ENCODE measurements at places on chromosomes 6 and 20. TPM values are rescaled to one million over a fixed set of nuclear protein-coding genes. Genes with fewer than 3 reads are reported as not detected.
A peak's percentile ranks its signal among the peaks of the same experiment; 100 is the strongest.

The HLA-DQA2 gene
- polyA plus RNA-seq, result 0.49 TPM

The IL17A gene
- not detected for polyA plus RNA-seq

The PRICKLE4 gene
- polyA plus RNA-seq, result 2.2 TPM

The PRRT1 gene
- polyA plus RNA-seq, result 1.1 TPM

The MYT1 gene
- polyA plus RNA-seq, result 0.05 TPM

The ZNF341 gene
- polyA plus RNA-seq, result 4.6 TPM

The ERVFRD-1 gene
- polyA plus RNA-seq, result 0.06 TPM

The LKAAEAR1 gene
- polyA plus RNA-seq, result 0.16 TPM

The SIRPB1 gene
- polyA plus RNA-seq, result 2.1 TPM

The RNF144B gene
- polyA plus RNA-seq, result 19.7 TPM

The CRISP3 gene
- 0.09 TPM for polyA plus RNA-seq

The JPH2 gene
- 87.6 TPM for polyA plus RNA-seq

The MATN4 gene
- polyA plus RNA-seq, result 0.23 TPM

The LRRC73 gene
- polyA plus RNA-seq, result 0.18 TPM

GRCh38 chr20:53706008-53706465 lies 112.4 kb upstream of the ZNF217 start:
- DNase-seq, result no peak

DNA sequence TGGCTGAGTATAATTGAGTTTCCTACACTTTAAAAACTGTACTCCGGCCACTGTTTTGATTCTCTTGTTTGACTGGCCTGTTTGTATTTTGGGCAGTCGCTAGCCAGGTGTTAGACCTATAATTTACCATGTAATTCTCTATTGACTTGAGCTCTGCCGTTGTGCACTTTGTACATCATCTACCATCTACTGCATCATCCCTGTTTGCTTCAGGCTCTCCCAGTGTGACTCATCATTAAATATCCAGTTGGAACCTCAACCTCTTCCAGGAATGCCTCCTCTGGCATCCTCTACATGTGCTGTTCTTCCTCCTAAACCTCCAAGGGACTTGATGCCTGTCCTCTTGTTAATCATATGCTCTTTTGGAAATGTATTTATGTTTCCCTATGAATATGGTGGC lies 72.3 kb downstream of the FARS2 start:
- DNase-seq, result no peak

DNA sequence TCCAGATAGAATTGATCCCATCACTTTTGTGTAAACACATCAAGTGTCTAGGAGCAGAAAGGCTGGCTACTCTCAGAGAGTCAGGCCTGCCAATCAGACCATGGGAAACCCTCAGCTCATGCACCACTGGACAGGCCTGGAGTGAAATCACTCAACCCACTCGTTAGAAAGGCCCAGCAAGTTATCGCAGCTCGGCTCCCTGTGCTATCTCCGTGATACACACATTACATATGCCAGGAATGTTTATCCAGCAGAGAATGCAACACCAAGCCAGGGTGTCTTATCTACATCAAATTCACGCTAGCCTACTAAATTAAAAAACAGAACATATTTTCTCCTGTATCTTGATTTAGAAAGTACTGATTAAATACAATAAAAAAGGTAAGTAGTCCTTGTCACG lies 232.4 kb upstream of the FOXQ1 start:
- no peak for DNase-seq

- no peak for DNase-seq
Observed at GRCh38 chr6:138959521-138959920, 28.5 kb downstream of the REPS1 start.

DNA sequence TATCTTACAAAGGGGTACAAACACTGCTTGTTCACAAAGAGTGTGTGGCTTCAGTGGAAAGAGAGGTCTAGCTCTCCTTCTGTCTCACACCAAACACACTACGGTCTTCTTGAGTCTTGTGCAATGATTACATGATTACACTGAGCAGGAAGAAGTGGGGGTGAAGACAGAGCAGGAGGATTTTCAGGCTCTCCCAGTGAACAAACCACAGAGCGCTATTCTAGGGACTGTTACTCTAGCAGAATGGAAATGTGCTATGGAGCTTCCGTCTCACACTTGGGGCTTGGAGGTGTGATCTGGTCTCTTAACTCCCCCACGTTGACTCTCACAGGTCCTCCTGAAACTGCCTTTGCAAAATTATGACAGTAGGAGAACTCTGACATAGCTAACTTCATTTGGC lies 203.4 kb downstream of the MYLK4 start:
- no peak for DNase-seq

GRCh38 chr20:16806061-16806460 lies 57.9 kb downstream of the OTOR start:
- no peak for DNase-seq

GRCh38 chr6:148249160-148249559 lies 93.5 kb upstream of the SASH1 start:
- DNase-seq, result no peak

- no peak for DNase-seq
Observed at GRCh38 chr6:117829594-117830319, 77.3 kb upstream of the SLC35F1 start.

DNA sequence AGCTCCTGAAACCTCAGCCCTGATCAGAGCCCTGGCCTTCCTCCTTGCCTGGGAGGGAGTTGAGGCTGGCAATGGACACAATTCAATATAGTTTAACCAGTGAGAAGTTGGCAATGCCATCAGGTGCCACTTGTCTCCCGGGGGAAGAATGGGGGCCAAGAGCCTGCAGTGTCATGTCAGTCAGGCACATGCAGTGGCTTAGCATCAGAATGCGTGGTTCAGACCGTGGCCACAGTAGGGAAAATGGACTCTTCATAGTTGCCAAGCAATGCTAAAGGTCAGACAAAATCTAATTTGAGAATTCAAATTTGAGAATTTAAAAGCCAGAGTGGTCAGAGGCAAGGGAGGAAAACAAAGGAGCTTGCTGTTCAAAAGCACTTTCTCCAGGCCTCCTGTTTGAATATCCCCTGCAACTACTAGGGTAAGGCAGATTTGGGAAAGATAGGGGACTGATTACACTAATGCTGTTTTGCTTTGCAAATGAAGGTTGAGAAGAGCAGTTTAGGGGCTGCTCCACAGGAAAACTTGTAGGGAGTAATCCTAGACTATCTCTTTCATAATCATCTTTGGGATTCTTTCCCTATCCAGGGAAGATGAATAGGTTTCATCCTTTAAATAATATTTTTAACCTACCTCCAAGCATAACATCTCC lies 33.1 kb upstream of the CLIC5 start:
- DNase-seq, result no peak

DNA sequence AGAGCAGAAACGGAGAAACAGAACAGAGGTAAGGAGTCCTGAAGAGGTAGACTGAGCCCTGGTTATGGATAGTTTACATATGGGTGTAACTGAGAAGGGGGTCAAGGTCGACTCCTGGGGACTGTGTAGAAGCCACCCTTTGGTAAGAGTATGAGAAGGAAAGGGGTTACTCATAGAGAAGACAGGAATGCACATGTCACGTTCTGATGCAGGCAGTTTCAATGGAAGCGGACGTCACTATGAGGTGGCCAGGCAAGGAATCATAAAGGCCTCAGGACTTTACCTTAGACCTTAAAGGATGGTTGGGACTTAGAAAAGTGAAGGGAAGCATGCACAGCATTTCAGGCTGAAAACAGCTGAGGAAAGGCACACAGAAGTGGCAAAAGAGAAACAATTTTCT lies 25.1 kb downstream of the RGS17 start:
- DNase-seq, result no peak

DNA sequence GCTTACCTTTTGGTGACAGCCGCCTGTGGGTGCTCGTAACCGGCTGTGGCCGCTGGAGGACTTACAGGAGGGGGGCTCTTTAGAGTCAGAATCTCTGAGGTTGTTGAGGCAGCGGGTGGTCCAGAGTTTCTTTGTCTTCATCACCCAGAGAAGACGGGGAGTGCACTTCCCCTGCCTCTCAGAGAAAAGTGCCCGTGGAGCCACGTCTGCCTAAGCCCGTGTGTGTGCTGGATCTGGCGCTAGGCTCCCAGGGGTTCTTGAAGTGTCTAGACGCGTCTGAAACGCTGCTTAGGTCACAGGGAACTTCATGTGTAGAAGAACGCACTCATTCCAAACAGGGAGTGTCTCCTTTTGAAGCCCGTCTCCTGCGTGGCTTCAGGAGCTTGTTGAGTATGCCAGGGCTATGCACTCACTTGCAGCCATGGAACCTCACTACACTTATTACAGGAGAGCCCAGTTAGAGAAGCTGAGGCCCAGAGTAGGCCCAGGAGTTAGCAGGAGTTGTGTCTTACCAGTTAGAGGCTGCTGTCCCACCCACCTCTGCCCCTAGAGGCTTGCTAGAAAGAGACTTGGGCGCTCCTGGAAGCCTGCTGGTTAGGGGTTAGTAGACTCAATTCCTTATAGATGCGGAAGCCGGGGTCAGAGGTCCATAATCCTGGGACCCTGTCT lies 1.3 kb downstream of the LSM14B start:
- no peak for DNase-seq

DNA sequence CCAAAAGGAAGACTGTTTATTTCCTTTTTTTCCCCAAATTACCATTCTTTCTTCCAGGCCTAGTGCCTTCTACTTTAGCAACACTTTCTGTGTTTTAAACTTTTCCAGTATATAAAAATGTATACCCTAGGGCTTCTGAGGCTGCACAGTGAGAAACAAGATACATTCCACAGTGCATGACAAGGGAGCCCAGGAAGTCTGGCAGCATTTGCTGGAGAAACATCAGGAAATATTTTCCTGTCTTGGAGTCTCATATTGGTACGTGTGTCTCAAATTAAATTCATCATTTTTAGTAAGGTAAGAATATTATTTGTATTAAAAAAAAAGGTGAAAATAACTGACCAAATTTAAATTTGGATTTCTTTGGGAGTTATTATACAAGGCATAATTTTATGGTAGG lies 662.6 kb downstream of the RFPL4B start:
- DNase-seq, result no peak

- DNase-seq, result no peak
Observed at GRCh38 chr6:90224196-90224595, 72.4 kb downstream of the BACH2 start.

GRCh38 chr6:14706378-14706929 lies 539.4 kb upstream of the JARID2 start:
- DNase-seq, result peak; percentile 49

DNA sequence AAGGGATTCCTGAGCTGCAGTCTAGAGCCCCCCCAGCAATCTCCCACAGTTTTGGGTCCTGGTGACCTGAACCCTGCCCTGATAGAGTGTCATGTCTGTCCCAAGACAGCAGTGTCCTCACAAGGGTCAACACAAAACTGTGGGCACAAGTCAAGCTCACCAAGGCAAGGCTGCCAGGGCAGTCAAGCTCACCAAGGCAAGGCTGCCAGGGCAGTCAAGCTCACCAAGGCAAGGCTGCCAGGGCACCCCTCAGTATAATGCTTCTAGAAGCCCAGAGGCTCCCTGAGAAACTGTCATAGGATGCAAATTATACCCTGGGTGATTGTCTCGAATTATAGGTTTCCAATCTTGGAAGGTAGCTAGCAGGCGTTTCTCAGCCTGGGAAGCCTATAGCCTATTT lies 108.5 kb downstream of the NFATC2 start:
- DNase-seq, result no peak

- no peak for DNase-seq
Observed at GRCh38 chr6:148825492-148825891, 78.7 kb downstream of the UST start.

GRCh38 chr20:47088335-47088734 lies 193.7 kb downstream of the EYA2 start:
- DNase-seq, result no peak

DNA sequence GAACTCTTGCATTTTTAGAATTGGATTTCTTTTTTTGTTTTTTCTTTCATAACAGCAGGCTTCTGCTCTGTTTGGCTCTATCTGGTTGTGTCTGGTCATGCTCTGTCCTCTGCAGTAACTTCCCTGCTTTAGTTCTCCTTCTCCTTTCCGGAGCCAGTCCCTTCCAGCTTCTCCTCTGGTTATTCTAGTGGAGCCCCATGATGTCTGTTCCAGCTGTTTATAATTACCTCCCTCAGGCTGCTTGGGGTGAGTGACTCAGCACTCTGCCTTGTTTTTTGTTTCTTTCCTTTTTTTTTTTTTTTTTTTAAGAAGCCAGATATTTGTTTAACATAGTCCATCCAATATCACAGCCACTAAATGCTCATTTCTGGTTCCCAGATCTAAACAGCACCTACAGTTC lies 409.6 kb downstream of the MAFB start:
- peak; percentile 54 for DNase-seq

DNA sequence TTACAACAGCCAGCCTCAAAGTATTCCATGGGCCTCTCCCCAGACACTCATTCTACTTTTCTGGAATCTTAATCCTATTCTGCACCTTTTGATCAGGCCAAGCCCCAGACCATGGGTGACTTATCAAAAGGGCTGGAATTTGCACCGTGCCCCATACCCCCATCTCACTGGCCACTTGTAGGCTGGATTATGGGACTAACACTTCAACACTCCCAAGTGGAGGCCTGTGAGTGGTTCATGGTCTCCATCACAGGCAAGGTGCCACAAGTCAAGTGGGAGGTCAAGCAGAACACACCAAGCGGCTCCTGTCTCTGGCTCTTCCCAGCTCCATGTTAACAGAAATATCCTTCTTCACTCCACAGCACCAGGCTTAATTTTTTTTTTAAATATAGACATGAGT lies 212.3 kb upstream of the HEY2 start:
- DNase-seq, result no peak

DNA sequence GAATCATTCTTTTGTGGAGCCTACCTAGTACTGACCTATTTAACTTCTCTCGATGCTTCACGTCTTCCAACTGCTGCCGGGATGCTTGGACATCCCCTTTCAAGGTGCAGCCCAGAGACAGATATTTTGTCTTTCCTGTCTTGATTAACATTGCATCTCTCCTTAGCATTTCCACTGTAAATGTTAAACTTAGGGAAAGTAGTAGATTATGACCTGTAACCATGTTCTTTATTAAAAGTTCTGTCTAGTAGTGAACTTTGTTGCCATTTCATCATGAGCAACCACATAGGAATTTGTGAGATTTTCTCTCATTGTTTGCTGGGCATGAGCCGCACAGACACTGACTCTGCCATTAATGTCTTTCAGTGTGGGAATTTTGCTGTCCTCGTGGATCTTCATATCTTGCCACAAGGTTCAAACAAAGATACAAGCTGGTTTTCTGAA lies 117.9 kb downstream of the JAG1 start:
- no peak for DNase-seq

DNA sequence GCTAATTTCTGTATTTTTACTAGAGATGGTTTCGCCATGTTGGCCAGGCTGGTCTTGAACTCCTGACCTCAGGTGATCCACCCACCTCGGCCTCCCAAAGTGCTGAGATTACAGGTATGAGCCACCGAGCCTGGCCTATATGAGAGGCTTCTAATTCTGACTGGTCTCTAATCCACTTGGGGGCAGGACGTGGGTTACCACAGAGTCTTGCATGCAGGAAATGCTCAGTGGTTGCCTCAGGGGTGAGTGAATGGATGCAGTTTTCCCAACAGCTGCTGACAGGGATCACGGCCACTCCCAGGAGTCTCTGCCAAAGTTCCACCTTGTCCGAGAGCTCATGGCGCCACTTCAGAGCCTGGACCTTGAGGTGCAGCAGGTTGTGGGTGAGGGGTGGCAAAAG lies 6.4 kb upstream of the FANCE start:
- DNase-seq, result no peak

GRCh38 chr6:84553527-84553926 lies 210.9 kb downstream of the TBX18 start:
- DNase-seq, result no peak

GRCh38 chr6:105757512-105758200 lies 328.5 kb upstream of the PRDM1 start:
- no peak for DNase-seq

GRCh38 chr6:168400037-168400436 lies 40.9 kb upstream of the SMOC2 start:
- DNase-seq, result peak; percentile 66

All from muscle of arm (tissue), 14 donors.